ENCODE measurements at places on chromosomes 6 and 20. TPM values are rescaled to one million over a fixed set of nuclear protein-coding genes. Genes with fewer than 3 reads are reported as not detected.

DNA sequence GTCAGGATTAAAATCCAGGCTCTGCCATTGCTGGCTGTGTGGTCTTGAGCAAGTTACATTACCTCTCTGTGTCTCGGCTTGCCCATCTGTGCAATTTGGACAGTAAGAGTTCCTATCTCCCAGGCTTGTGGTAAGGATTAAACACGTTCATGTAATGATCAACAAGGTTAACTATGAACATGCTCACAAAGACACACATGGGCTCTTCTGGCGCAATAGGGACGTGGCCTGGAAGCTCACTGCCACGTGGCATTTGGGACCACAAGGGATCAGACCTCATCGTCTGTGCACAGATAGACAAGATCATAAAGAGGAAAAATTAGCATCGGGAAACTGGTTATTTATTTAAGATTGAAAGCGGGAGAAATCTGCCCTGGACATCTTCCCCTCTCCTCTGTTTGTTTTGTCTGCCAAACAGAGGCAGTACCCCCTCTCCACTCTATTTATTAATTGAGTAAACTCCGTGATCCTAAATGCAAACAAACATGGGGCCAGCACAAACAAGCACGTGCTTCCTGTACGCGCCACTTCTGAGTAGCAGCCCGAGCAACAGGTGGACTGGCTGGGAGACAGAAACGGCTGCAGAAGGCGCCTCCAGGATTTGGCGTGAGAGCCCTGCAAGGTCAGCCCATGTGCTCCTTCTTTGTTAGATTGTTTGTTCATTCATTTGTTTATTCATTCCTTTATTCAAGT lies 95.0 kb downstream of the CDH26 start:
- no peak for DNase-seq
- no peak overlapping the region for H3K27ac ChIP-seq
- H3K4me3 ChIP-seq = no peak overlapping the region
- no peaks in the 10 kb centered on the region for H3K36me3 ChIP-seq

DNA sequence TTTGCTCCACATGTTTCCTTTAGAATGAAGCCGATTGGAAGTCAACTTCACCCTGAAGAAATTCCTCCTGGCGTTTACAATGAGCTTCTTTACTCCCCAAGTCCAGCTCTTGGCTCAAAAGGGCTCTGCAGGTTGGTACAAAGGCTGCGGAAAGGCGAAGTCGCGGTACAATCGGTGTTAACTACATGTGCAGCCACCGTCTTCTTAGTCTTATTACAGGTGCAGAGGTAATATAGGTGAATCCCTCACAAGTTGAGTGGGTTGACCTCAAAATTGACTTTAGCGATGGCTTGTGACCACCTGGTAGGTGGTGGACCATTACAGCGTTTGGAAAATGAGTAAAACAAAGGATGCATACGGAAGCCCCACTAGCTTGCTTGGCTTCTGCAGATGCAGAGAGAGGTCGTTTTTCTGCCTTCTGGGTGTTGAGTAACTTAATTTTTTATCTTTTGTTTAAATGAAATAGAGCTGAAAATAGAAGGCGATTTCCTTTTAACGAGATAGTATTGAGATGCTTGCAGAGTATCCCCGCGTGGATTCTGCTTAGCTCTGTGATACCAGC lies 98.0 kb downstream of the TRIM27 start:
- H3K36me3 ChIP-seq = no peaks in the 10 kb centered on the region
- no peak overlapping the region for H3K4me3 ChIP-seq
- no peak overlapping the region for H3K27ac ChIP-seq
- DNase-seq = no peak

Gene ULBP1
- 2.6 TPM for total RNA-seq

GRCh38 chr20:58716476-58717277 lies 24.1 kb downstream of the NPEPL1 start:
- H3K4me3 ChIP-seq = no peak overlapping the region
- H3K27me3 ChIP-seq = peaks cover 3% of the 10 kb centered on the region
- H3K36me3 ChIP-seq = no peaks in the 10 kb centered on the region
- no peak for DNase-seq
- H3K27ac ChIP-seq = no peak overlapping the region

DNA sequence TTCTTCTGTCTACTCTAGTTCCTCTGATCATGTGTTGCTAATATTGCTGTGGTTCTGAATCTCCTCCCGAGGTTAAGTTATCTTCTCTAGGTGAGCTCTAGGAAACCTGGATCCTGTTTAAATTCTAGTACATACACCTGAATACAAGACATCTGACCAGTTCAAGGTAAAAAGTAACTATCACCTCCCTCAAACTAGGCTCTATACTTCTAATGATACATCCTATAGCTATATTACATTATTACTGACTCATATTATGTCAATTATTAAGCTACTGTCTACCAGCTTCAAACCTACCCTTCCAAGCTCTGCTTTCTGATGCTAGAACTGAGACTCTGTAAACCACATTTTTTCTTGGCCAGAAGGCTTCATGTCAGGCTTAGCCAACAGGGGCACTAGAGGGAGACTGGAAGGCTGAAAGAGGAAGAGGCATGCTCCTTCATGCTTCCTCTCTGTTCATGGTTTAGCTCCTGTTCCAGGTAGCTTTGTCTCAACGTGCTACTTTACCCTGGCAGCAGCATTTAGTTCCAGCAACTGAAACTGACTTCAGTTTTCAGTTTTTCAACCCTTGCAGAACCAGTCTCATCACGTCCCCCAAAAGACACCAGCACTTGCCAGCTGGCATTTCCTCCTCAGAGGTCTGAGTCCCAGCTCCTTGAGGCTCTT lies 148.4 kb upstream of the TOP1 start:
- no peak for DNase-seq
- H3K36me3 ChIP-seq = no peaks in the 10 kb centered on the region
- no peaks in the 10 kb centered on the region for H3K27me3 ChIP-seq
- H3K27ac ChIP-seq = no peak overlapping the region

GRCh38 chr20:59441860-59442810 lies 141.7 kb downstream of the EDN3 start:
- peaks cover 26% of the 10 kb centered on the region for H3K27me3 ChIP-seq
- no peak overlapping the region for H3K27ac ChIP-seq
- H3K36me3 ChIP-seq = no peaks in the 10 kb centered on the region
- peaks cover 3% of the 10 kb centered on the region for H3K4me1 ChIP-seq
- H3K4me3 ChIP-seq = no peak overlapping the region

DNA sequence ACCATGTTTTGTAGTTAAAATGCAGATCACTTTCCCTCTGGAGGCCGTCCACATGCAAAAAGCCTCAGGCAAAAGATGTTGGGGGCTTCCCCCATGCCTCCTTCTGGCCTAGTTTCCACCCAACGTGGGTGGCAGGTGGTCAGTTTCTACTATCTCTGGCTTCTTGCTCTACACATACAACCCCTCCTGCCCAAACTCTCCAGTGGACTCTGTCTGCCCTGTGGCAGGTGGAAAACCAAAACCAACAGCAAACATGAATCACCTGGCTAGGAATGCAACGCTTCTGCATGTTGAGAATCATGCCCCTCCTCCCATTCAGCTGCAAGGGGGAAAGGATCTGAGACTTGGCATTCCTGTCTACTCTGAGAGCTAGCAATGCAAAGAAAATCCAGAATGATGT lies 94.8 kb downstream of the MBOAT1 start:
- H3K36me3 ChIP-seq = peaks cover 4% of the 10 kb centered on the region
- H3K27ac ChIP-seq = no peak overlapping the region
- no peak overlapping the region for H3K4me3 ChIP-seq
- DNase-seq = no peak
- no peaks in the 10 kb centered on the region for H3K4me1 ChIP-seq
- no peaks in the 10 kb centered on the region for H3K27me3 ChIP-seq

GRCh38 chr6:56838016-56838555 lies 116.8 kb upstream of the BEND6 start:
- no peak overlapping the region for H3K4me3 ChIP-seq
- H3K27me3 ChIP-seq = peaks cover 56% of the 10 kb centered on the region
- H3K27ac ChIP-seq = no peak overlapping the region
- peaks cover 6% of the 10 kb centered on the region for H3K4me1 ChIP-seq
- no peaks in the 10 kb centered on the region for H3K36me3 ChIP-seq

DNA sequence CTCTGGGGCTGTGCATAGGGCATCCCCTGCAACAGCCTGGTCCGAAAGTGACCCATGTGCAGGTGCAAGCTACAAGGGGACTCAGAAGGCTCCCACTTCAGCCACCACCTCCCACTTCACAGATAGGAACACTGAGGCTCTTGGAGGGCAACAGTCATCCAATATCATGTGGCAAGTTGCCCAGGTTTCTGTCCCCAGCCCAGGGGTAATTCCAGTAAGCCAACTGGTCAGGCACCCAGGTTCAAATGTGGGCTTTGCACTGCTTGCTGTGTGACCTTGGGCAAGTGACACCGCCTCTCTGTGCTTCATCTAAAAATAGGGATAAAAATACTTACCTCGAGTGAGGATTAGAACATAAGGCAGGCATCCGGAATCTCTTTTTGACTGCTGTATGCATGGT lies 62.0 kb upstream of the SIRPA start:
- H3K36me3 ChIP-seq = no peaks in the 10 kb centered on the region
- H3K4me1 ChIP-seq = no peaks in the 10 kb centered on the region
- no peak overlapping the region for H3K4me3 ChIP-seq
- peaks cover 4% of the 10 kb centered on the region for H3K27me3 ChIP-seq
- no peak overlapping the region for H3K27ac ChIP-seq

- H3K4me3 ChIP-seq = no peak overlapping the region
- no peaks in the 10 kb centered on the region for H3K4me1 ChIP-seq
- no peak overlapping the region for H3K27ac ChIP-seq
- no peaks in the 10 kb centered on the region for H3K36me3 ChIP-seq
- peaks cover 48% of the 10 kb centered on the region for H3K27me3 ChIP-seq
Measured at GRCh38 chr6:167722634-167723309, 103.9 kb upstream of the AFDN start.

- no peak overlapping the region for H3K27ac ChIP-seq
- H3K4me1 ChIP-seq = peaks cover 10% of the 10 kb centered on the region
- no peaks in the 10 kb centered on the region for H3K27me3 ChIP-seq
- no peak overlapping the region for H3K4me3 ChIP-seq
- DNase-seq = no peak
- H3K36me3 ChIP-seq = peaks cover 4% of the 10 kb centered on the region
Measured at GRCh38 chr6:136614350-136614749, 64.1 kb upstream of the MAP7 start.

DNA sequence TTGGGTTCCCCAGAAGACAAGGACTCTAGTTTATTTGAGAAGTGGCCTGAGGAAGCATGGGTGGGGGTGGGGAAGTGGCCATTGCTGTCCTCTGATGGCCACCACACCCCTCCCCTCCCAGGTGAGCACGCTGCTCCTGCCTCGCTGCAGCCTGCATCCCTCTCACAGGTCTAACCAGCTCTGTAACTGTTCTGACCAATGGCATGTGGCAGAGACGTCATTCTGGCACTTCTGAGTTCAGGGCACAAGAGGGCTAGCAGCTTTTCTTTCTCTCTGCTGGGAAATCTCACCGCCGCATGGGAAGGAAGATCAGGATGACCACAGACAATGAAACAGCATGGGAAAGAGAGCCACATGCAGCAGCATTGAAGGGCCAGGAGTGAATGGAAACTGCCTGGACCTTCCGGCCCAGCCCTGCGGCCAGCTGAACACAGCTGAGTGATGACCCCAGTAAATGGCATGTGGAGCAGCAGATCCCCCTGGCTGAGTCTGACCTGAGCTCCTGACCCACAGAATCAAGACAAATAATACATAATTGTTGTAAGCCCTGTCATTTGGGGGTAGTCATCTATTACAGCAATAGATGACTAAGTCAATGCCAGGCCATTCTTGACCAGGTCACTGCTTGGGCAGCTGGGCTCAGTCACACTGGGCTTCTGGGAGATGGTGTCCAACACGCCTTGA lies 179.8 kb downstream of the LINC00237 start:
- no peaks in the 10 kb centered on the region for H3K4me1 ChIP-seq
- no peak overlapping the region for H3K27ac ChIP-seq
- no peak for DNase-seq
- H3K4me3 ChIP-seq = no peak overlapping the region
- H3K27me3 ChIP-seq = peaks cover 12% of the 10 kb centered on the region

DNA sequence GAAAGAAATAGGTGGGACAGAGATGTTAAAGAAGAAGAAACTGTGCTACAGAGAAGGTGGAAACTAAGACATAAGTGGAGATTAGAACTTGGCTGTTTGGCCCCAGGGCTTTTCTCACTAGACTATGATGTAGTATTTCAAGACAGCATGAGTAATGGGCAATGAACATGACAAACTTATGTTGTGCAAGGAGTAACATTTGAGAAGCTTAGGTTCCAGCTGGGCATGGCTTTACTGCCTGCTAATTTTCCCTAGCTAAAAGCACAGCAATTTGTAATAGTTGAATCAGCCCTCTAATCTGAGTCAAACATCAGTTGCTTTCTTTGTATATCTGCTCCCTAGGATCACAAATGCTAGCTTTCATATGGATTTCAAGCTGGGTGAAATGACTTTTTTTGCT lies 294.3 kb upstream of the BMP2 start:
- no peak for DNase-seq
- H3K4me1 ChIP-seq = no peaks in the 10 kb centered on the region
- no peak overlapping the region for H3K27ac ChIP-seq
- no peak overlapping the region for H3K4me3 ChIP-seq

DNA sequence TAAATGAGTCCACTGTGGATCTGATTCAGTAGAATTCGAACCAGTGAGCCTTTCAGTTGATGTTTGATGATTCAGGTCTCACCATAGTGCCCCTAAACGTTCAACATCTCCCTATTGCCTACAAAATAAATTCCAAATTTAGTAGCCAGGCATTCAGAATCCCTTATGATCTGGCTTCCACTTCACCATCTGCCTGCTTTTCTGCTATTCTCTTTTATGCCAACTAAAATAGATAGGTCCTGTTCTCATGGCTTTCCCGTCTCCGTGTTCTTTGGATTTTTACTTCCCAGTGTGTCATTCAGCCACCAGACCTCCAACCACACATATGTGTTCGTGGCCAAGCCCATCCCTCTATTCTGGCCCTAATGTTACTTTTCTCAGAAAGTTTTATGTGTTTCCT lies 410.4 kb downstream of the LMBRD1 start:
- no peak overlapping the region for H3K4me3 ChIP-seq
- H3K4me1 ChIP-seq = no peaks in the 10 kb centered on the region
- no peak overlapping the region for H3K27ac ChIP-seq
- H3K27me3 ChIP-seq = no peaks in the 10 kb centered on the region
- no peak for DNase-seq
- no peaks in the 10 kb centered on the region for H3K36me3 ChIP-seq

GRCh38 chr6:129104560-129104959 lies 221.6 kb downstream of the LAMA2 start:
- peaks cover 13% of the 10 kb centered on the region for H3K27me3 ChIP-seq
- no peaks in the 10 kb centered on the region for H3K36me3 ChIP-seq
- H3K27ac ChIP-seq = no peak overlapping the region
- no peaks in the 10 kb centered on the region for H3K4me1 ChIP-seq
- H3K4me3 ChIP-seq = no peak overlapping the region

GRCh38 chr20:25284131-25284601 lies 36.3 kb downstream of the PYGB start:
- no peak for DNase-seq
- H3K27me3 ChIP-seq = no peaks in the 10 kb centered on the region
- H3K27ac ChIP-seq = no peak overlapping the region
- H3K36me3 ChIP-seq = peaks cover 11% of the 10 kb centered on the region
- peaks cover 1% of the 10 kb centered on the region for H3K4me1 ChIP-seq

Gene TCP11
- total RNA-seq = not detected

DNA sequence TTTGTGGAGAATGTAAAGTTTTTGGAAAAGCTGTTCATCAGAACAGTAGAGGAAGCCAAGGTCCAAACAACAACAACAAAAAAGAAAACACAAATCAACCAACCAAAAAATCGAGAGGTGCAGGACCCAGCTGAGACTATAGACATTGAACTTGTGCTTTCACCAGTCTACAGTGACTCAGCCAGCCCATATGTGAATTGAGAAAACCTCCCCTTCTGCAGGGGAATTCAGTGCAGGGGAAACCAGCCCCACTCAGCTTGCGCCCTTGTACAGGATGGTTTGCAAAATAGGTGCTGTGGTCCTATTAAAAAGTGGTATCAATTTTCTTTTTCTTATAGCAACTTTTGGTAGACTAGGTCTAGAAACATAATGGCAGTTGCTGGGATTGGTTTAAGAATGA lies 21.3 kb downstream of the MLIP start:
- no peak overlapping the region for H3K4me3 ChIP-seq
- no peaks in the 10 kb centered on the region for H3K4me1 ChIP-seq

Data from activated naive CD4-positive, alpha-beta T cell treated with anti-CD3 and anti-CD28 coated beads for 36 hours (primary cell).